ENCODE measurements at places on chromosomes 5 and 9. TPM values are rescaled to one million over a fixed set of nuclear protein-coding genes. Genes with fewer than 3 reads are reported as not detected.

PRXL2C gene
- 5.4 TPM for total RNA-seq

DNA sequence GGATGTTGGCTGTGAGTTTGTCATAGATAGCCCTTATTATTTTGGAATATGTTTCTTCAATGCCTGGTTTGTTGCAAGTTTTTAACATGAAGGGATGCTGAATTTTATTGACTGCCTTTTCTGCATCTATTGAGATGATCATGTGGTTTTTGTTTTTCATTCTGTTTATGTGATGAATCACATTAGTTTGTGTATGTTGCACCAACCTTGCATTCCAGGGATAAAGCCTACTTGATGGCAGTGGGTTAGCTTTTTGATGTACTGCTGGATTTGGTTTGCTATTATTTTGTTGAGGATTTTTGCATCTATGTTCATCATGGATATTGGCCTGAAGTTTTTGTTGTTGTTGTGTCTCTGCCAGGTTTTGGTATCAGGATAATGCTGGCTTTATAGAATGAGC is 225.6 kb downstream of the PCSK1 start:
- no peak overlapping the region for H3K27ac ChIP-seq
- no peak for DNase-seq
- no peaks in the 10 kb centered on the region for H3K27me3 ChIP-seq
- no peaks in the 10 kb centered on the region for H3K4me1 ChIP-seq
- H3K4me3 ChIP-seq, result no peak overlapping the region
- no peaks in the 10 kb centered on the region for H3K36me3 ChIP-seq

C5orf63 gene
- total RNA-seq, result 3.1 TPM

C9orf152 gene
- total RNA-seq, result not detected

- peak; percentile 73 for DNase-seq
- no peaks in the 10 kb centered on the region for H3K36me3 ChIP-seq
- peak overlapping the region; percentile 80 for H3K27ac ChIP-seq
- no peaks in the 10 kb centered on the region for H3K27me3 ChIP-seq
- no peaks in the 10 kb centered on the region for H3K4me1 ChIP-seq
These were observed 6.1 kb downstream of the GLIPR2 start for GRCh38 chr9:36142510-36143244.

TMOD1 gene
- total RNA-seq, result 20.0 TPM

Data from liver (tissue), 10 donors.